RCC 7860 (cell line): ENCODE measurements at places on chromosomes 13 and 19.

DNA sequence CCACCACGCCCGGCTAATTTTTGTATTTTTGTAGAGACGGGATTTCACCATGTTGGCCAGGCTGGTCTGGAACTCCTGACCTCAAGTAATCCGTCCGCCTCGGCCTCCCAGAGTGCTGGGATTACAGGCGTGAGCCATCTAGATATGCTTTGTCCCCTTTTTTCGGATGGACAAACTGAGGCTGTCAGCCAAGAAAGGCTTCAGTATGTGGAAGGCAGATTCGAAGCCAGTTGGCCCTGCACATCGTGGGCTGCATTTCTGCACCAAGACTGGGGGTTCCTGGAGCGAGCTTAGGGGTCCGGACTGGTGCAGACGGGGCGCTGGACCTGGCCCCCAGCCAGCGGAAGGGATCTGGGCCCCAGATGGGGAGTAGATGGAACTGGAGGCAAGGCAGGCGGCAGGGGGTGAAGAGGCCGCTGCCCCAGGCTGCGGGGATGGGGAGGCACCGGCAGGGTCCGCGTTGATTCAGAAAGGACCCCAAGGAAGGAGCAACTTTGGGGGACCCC is 9.7 kb upstream of the JUND start:
- no peak for DNase-seq

DNA sequence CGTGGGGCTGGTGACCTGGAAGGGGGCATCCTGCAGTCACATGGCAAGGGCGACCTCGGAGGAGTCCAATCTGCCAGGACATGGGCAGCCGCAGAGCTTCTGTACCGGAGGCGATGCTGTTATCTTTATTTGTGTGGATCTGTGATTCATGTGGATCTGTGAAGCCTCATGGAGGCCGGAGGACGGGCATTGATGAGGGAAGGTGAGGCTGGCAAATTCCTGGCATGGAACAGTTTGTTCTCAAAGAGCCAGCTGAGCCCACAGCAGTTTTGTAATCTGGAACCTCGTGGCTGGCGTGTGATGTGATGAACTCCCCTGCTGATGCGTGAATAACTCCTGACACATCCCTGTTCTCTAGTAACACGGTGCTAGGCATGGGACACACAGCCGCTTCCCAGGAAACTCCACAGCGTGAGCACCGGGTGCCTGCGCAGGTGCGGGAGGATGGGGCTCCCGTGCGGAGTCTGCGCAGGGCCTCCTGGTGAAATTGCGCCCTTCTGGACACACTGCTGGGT is 40.4 kb downstream of the ATP11A start:
- DNase-seq, result no peak

- no peak for DNase-seq
These were observed 24.7 kb upstream of the USPL1 start for GRCh38 chr13:30593001-30593400.

- DNase-seq, result no peak
These were observed 304.4 kb downstream of the DCLK1 start for GRCh38 chr13:35826626-35827254.

GRCh38 chr13:49097374-49097773 is 121.7 kb downstream of the FNDC3A start:
- DNase-seq, result no peak

DNA sequence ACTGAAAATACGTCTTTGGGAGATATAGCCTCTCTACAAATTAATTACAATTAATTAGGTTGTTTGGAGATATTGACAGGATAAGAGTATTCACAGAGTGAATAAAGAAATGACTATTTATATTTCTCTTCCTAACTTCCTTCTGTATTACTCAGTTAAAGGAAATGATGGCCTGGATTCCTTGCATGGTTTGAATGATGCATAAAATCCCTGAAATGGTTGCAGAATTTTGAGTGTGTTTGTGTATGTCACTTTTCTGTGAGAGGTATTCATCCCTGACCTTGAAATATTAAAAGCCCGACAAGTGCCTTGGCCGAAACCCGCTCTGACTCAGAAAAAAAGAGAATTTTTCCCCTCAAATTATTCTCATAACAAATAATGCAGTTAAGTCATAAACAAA is 90.0 kb downstream of the PDS5B start:
- DNase-seq, result no peak

GRCh38 chr13:37868691-37869505 is 674 bp downstream of the TRPC4 start:
- DNase-seq, result peak; percentile 7

DNA sequence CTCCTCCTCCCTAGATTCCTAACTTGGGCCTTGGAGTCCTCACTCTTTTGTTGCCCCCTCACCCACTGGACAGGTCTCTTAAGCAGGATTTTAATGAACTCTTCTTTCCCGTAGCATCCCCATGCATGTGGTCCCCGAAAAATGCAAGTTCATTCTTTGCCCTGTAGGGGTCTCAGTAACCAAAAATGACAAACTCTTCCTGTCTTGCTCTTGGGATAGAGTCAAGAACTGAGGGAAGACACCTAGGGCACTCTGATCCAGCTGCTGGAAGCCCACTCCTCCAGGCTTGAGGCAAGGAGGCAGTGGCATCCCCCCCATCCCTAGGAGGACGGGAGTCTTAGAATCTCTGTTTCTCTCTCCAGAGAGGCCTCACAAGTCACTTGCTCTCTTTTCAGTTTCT is 987.0 kb downstream of the DIAPH3 start:
- DNase-seq, result no peak

GRCh38 chr19:51508059-51508733 is 6.6 kb upstream of the SIGLEC12 start:
- DNase-seq, result no peak

DNA sequence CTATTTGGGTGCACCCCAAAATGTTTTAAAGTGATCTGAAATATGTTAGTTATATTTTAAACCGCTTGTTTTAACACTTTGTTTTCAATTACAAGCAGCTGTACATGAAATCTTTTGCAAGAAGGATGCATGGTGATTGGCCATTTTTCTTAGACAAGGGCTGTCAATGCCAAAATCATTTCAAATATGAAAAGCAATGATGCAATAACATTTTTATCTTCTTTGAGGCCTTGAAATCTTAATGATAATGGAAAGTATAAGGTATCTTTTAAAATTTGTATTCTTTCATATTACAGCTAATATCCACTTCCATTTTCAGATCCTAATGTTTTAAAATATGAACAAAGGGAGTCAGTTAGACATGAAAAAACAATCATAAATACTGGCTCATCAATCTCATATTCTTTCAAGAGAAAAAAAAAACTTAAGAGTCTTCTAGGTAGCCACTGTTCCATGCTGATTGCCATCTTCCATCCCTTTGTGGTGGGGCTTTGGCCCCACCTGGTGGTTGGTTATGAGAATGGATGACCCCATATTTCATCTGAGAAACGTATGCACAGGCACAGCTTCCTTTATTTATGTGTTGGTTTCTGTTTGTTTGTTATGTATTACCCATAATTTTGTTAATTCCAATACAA is 330.3 kb upstream of the MIR17HG start:
- peak; percentile 42 for DNase-seq

DNA sequence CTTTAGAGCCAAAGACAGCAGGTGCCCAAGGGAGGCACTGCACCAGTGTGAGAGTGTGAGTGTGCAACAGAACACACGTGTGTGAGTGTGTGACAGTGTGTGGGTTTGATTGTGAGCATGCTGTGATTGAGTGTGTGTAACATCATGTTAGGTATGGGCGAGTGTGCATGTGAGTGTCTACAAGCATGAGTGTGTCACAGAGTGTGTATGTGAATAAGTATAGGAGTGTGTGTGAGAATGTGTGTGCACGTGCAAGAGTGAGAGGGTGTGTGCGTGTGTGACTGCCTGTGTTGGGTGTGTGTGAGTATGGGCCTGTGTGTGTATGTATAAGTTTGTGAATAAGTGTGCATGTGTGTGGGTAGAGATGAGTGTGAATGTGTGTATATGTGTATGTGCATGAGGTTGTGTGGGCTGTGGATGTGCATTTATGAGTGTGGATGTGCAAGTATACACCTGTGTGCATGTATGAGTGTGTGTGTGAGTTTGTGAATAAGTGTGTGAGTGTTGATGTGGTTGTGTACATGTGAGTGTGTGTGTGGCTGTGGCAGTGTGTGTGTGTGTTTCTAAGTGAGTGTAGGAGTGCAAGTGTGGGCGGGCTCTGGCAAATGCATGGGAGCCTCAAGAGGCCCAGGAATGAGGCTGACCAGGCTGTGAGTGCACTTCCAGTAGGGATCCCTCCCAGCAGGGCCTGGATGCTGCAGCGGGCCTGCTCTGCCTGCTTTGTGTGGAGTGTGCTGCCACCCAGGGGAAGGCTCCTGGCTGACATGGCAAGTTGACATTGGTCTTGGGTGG is 198.4 kb downstream of the COL4A1 start:
- peak; percentile 84 for DNase-seq

DNA sequence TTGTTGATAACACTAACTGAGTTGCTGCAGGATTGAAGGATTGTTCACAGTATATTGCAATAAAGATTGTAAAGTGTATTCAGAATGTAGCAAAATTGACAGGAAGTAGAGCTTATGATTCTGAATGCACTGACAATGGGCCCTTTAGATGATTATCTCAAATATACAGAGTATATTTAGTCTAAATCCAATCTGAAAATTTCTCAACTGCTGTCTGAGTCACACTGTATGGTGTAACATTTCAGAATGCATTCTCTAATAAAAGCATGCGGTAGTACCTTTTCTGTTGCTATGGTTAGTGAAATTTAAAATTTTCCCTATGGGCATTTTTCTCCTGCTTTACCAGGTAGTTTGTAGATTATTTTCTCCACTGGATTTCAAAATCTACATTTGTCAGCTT is 365.2 kb downstream of the PCDH17 start:
- DNase-seq, result no peak

- DNase-seq, result no peak
These were observed 23.5 kb downstream of the SLC7A1 start for GRCh38 chr13:29571876-29572570.

DNA sequence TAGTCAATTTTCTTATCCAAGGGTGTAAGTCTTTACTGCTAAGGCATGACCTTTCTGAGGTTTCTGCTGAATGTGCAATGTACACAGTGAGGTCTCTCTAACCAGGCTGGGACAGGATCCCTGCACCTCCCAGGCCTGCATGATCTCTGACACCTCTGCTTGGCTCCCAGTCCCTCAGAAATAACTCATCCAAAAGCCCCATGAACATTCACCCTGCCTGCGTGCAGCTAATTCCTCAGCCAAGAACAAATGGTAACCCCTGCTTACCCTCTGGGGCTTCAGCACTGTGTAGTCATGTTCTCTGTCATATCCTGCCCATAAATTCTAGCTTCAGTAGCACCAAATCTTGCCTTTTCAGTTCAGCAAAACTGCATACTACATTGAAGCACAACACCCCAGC is 1146.3 kb upstream of the MIR17HG start:
- DNase-seq, result no peak

GRCh38 chr19:1219786-1220476 is 14.4 kb downstream of the STK11 start:
- DNase-seq, result no peak

GRCh38 chr13:111316161-111316730 is 4.2 kb upstream of the TEX29 start:
- DNase-seq, result no peak

- no peak for DNase-seq
These were observed 706.4 kb upstream of the KLHL1 start for GRCh38 chr13:70814684-70815083.

GRCh38 chr13:83117046-83117445 is 765.2 kb downstream of the SLITRK1 start:
- no peak for DNase-seq

GRCh38 chr13:32040052-32040642 is 8.6 kb downstream of the FRY start:
- no peak for DNase-seq

DNA sequence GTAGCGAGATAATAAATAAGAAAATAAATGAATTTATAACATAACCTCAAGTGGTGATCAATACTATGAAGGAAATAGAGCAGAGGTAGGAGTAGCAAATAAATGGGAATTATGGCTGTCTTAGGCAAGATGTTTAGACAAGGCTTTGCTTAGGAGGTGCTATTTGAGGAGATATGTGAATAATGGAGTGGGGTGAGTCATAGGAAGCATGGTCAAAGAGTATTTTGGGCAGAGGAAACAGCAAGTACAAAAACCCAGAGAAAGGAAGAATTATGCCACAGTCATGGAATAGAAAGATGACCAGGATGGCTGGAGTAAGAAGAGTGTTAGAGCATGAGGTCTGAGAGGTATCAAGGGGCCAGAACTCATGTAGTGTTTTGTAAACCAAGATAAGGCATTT is 33.6 kb upstream of the LPAR6 start:
- DNase-seq, result no peak

DNA sequence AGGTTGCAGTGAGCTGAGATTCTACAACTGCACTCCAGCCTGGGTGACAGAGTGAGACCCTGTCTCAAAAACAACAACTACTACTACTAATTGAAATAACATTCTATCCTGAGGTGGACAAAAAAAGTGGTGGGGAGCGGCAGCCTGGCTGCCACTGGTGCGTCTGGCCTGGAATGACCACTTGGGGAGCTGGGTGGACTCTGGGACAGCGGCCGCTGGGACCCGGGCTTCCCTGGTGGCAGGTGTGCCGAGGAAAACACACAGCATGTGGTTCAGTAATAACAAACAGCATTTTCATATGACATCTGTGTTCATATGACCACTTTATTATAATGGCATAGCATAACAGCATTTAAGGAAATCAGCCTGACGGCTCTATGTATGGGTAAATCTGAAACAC is 33.9 kb downstream of the TFDP1 start:
- no peak for DNase-seq

DNA sequence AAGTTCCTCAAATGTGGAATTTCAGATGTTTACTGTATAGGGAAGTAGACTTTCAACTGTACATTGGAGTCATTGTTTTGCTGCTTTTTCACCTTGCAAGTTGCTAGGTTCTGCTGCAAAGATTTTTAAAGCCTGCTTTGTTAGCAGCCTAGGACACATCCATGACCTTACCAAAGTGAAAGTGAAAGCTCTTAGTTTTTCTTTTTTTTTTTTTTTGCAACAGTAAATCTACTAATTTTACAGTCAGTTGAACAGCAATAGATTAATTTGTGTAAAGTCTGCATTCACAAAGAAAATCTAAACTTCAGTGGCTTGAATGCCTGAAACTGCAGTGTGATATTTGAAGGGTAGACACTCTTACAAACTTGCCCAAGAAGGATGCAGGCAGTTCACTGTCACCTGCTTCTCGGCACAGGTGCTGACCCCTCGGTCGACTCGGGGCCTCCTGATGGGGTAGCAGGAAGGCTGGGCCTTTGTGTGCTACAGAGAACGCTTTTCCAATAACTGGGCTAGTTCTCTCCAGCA is 5.0 kb upstream of the MTIF3 start:
- no peak for DNase-seq

- peak; percentile 60 for DNase-seq
These were observed 33.2 kb upstream of the MEDAG start for GRCh38 chr13:30872685-30873461.

DNA sequence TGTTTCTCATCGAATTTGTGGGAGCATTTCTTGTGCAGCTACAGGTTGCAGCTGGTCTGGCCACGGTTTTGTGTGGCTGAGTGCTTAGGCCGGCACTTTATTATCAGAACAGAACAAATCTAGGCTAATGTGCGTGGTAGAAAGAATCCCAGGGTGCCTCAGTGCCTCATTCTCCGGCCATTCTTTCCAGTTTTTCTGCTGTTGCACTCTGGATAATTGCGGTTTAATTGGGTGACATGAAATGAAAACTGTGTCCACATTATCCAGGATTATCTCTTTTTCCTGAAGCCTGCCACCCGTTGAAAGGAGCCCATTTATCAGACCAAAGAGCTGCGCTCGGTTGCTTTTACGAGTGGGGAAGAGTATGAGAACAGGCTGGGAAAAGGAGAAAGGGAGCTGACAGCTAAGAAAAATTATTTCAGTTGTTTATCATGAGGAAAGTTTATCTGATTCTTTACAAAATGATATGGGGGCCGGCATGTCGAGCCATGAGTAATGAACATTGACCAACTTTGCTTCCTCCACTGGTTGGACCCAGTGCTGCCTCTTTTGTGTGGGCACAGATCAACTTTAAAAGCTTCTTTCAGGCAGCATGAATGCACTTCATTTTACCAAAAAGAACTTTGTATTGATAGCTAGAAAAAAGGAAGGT is 117.0 kb upstream of the SOX21 start:
- no peak for DNase-seq
